ENCODE measurements at places on chromosomes 2 and 18.

DNA sequence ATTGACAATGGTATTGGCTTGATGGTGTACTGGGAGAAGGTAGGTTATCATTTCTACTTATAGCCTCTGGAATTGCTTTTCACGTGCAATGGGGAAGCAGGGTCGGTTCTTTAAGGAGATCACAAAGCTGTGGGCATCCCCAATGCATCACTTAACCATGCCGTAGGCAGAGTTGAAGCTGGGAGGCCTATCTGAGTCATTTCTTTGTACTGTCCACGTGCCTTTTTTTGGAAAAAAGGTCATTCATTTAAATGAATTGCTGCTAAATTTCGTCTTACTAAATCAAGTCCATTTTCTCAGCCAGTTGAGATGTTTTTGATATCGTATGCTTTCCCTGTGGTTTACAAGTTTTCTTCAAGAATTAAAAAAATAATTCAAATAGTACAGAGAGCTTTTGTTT, 17.2 kb upstream of the GYPC start:
- no peak for DNase-seq

DNA sequence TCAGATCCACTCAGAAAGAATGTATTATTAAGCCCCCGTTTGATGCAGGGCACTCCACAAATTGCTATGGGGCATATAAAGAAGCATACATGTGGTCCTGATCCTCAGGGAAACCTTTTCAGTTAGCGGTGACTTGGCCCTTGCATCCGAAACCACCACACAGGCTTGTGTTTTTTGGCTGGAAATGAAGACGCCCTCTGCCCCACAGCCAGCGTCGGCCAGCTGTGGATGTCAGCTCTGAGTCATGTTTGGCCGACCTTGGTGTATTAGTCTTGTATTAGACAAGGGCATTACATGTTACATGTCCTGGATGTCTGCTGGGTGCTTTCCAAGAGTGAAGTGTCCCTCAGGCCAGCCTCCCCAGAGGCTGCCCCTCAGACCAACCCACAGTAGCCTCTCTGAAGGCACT, 107.6 kb upstream of the MAP3K20 start:
- no peak for DNase-seq

DNA sequence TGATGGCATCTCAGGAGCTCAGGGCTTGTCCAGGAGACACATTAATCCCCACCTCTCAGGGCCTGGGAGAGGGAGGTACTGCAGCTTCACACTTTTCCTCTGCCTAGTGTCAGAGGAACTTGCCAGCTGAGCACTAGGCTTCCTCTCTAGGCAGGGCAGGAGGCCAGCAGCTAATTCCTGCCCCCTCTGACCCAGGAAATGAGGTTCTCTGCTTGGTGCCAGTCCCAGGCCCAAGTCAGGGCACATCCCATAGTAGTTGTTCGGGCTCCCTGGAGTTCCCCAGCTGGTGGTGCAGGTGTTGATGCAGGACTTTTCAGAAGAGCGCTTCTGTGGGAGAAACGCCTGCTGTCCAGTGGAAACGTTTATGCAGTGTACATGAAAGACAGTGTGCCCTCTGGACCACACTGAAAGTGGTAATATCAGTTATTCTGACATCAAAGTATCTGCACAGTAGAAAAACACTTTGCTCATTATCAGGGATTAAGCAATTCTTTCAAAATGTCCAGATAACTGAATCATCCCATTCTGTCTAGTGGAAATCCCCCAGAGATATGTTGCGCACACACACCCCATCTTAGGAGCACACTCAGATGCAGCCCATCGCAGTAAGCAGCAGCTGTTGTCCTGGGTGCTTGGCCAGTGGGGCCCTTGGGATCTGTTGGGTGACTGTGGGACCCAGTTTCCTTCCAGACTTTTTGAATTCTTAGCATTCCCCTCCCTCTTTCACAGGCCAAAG, 17.8 kb upstream of the SCLY start:
- DNase-seq: no peak

GRCh38 chr18:25985707-25986394, 104.6 kb downstream of the SS18 start:
- no peak for DNase-seq

GRCh38 chr18:2192562-2192961, 378.7 kb downstream of the METTL4 start:
- DNase-seq: no peak

DNA sequence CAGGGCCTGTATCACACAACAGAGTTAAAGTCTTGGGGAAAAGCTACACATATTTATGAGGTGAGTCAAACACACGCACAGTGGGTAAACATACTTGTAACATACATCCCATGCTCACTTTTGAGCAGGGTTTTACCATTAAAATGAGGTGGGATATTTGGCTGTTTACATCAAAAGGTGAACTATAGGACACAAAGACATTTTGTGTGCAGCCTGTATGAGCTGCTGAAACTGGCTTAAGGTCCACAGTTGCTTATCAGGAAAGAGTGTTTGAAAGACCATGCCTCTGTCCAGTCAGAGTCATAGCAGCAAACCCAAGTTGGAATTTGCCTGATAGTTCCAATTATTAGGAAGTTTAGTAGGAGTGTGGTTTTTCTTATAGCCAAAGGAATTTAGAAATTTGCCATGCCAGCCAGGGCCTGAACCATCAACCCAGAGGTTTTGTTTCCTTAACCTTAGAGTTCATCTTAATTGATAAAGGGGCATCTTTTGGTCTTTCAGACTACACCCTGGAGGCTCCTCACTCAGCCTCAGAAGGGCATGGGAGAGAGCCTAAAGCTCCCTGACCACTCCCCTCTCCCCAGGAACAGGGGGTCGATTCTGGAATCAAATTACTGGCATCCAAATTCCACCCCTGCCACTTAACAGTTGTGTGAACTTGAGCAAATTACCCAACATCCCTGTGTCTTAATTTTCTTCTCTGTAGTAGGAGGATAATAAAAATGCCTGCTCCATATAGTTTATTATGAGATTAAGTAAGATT, 29.9 kb upstream of the L3MBTL4 start:
- no peak for DNase-seq
